Spleen (tissue), 13 donors: ENCODE measurements at places on chromosomes 3 and 15. TPM values are rescaled to one million over a fixed set of nuclear protein-coding genes. Genes with fewer than 3 reads are reported as not detected.

DNA sequence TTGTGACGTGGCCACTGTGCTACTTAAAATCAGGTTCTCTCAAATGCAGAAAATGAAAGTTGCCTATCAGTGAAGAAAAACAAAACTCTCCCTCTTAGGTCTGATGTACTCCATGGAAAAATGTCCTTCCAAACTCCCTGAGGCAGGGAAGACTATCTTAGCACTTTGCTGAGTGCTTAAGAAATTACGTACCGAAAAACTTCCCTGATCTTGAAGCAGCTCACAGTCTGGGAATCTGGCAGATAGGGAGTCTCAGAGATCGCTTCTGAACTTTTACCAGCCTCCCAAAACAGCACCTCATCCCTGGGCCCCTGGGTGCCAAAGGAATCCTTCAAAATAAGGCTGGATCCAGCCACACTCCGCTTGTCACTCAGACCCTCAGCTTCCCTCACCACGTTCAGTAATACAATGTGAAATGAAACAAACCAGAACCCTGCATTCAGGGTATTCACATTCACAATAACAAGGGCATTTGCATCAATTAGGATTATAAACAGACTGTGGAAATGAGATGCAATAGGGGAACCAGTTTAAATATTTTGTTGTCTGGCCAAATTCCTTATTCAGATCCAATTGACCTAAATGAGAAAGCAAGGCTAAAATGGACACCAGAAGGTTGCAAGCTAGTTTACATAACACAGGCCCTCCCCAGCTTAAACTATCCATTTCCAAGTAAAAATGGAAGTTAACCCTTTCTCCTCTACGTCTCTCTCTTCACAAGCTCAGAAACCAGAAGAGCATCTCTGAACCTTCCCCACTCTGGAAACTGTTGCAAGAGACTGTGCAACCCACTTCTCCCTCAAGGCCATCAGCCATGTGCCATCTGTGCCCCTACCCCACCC, 20.9 kb downstream of the OSBPL10 start:
- H3K4me3 ChIP-seq = peak overlapping the region; percentile 48
- no peak for DNase-seq
- peaks cover 4% of the 10 kb centered on the region for H3K36me3 ChIP-seq
- peaks cover 57% of the 10 kb centered on the region for H3K4me1 ChIP-seq
- peak overlapping the region; percentile 58 for H3K27ac ChIP-seq

- no peaks in the 10 kb centered on the region for H3K27me3 ChIP-seq
- H3K4me3 ChIP-seq = no peak overlapping the region
- H3K4me1 ChIP-seq = no peaks in the 10 kb centered on the region
- DNase-seq = no peak
- H3K27ac ChIP-seq = no peak overlapping the region
- H3K36me3 ChIP-seq = peaks cover 88% of the 10 kb centered on the region
Observed at GRCh38 chr3:143037867-143038266, 36.5 kb downstream of the U2SURP start.

Gene IL20RB
- 0.96 TPM for polyA plus RNA-seq

Gene LPP
- polyA plus RNA-seq = 5.6 TPM

GRCh38 chr3:178948546-178948945, 123.1 kb downstream of the ZMAT3 start:
- no peak overlapping the region for H3K4me3 ChIP-seq
- H3K27me3 ChIP-seq = no peaks in the 10 kb centered on the region
- no peaks in the 10 kb centered on the region for H3K36me3 ChIP-seq

DNA sequence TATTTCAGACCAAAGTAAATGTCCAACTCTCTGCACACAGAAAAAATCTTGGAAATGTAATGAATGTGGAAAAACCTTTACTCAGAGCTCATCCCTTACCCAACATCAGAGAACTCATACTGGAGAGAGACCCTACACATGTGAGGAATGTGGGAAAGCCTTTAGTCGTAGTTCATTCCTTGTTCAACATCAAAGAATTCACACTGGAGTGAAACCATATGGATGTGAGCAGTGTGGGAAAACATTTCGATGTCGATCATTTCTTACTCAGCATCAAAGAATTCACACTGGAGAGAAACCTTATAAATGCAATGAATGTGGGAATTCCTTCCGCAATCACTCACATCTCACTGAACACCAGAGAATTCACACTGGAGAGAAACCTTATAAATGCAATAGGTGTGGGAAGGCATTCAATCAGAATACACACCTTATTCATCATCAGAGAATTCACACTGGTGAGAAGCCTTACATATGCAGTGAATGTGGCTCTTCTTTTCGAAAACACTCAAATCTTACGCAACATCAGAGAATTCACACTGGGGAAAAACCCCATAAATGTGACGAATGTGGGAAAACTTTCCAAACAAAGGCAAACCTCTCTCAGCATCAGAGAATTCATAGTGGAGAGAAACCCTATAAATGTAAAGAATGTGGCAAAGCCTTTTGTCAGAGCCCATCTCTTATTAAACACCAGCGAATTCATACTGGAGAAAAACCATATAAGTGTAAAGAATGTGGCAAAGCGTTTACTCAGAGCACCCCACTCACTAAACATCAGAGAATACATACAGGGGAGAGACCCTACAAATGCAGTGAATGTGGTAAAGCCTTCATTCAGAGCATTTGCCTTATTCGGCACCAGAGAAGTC, 8.0 kb upstream of the ZNF501 start:
- no peak overlapping the region for H3K27ac ChIP-seq
- no peaks in the 10 kb centered on the region for H3K4me1 ChIP-seq
- no peak for DNase-seq
- H3K36me3 ChIP-seq = peaks cover 50% of the 10 kb centered on the region
- no peak overlapping the region for H3K4me3 ChIP-seq

Gene ALDH1A2
- polyA plus RNA-seq = 0.33 TPM

Gene GP5
- polyA plus RNA-seq = 0.16 TPM

- H3K36me3 ChIP-seq = no peaks in the 10 kb centered on the region
- H3K4me1 ChIP-seq = no peaks in the 10 kb centered on the region
- H3K4me3 ChIP-seq = no peak overlapping the region
- no peaks in the 10 kb centered on the region for H3K27me3 ChIP-seq
Observed at GRCh38 chr3:168511428-168512014, 415.8 kb upstream of the GOLIM4 start.

- H3K4me3 ChIP-seq = peak overlapping the region; percentile 49
- H3K27ac ChIP-seq = peak overlapping the region; percentile 42
- H3K36me3 ChIP-seq = no peaks in the 10 kb centered on the region
- DNase-seq = peak; percentile 95
- H3K27me3 ChIP-seq = no peaks in the 10 kb centered on the region
- H3K4me1 ChIP-seq = peaks cover 10% of the 10 kb centered on the region
Observed at GRCh38 chr3:196528639-196529233, 13.6 kb upstream of the SMCO1 start.

DNA sequence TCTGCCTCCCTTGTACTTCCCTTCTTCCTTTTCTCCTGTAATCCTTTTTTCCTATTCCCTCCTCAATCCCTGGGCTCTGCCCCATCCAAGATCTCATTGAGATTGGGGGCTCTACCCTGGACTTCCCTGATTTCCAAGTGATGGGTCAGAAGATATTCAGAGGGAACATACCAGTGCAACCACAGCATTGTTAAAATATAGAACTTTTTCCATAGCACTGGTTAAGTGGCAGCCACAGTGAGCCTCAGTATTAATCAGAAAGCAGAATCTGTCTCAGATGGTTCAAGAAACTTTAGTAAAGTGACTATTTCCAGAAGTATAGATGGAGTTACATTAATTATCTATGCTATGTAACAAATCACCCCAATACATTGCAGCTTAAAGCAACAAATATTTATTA, 18.7 kb upstream of the SCN10A start:
- peaks cover 7% of the 10 kb centered on the region for H3K4me1 ChIP-seq
- no peaks in the 10 kb centered on the region for H3K36me3 ChIP-seq
- H3K27me3 ChIP-seq = no peaks in the 10 kb centered on the region
- H3K4me3 ChIP-seq = no peak overlapping the region

DNA sequence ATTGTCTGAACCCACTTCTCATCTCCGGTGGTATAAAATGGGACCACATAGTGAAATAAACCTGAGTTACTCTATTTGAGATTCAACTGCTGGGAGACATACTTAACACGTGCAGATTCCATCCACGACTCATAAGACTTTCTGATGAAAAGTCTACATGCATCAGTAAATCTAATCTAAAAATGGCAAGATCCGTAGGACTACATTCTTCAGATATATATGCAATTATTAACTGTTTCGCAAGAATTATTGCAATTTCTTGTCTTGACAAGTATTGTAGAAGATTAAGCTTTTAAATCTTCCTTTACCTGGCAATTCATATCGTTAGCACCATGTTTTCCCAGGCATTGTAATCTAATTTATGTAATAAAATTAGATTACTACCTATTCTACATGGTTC, 718.7 kb upstream of the CBLB start:
- no peaks in the 10 kb centered on the region for H3K4me1 ChIP-seq
- H3K27ac ChIP-seq = no peak overlapping the region
- no peak for DNase-seq
- no peaks in the 10 kb centered on the region for H3K27me3 ChIP-seq
- no peaks in the 10 kb centered on the region for H3K36me3 ChIP-seq
- H3K4me3 ChIP-seq = no peak overlapping the region

Gene NME9
- 0.14 TPM for polyA plus RNA-seq

Gene C2CD4B
- polyA plus RNA-seq = 0.26 TPM

GRCh38 chr3:81500039-81500438, 261.4 kb downstream of the GBE1 start:
- H3K27me3 ChIP-seq = no peaks in the 10 kb centered on the region
- H3K4me3 ChIP-seq = no peak overlapping the region
- no peak overlapping the region for H3K27ac ChIP-seq
- no peak for DNase-seq
- H3K4me1 ChIP-seq = no peaks in the 10 kb centered on the region

GRCh38 chr15:31263751-31264558, 62.7 kb upstream of the KLF13 start:
- peaks cover 47% of the 10 kb centered on the region for H3K4me1 ChIP-seq
- DNase-seq = peak; percentile 96
- no peaks in the 10 kb centered on the region for H3K36me3 ChIP-seq
- H3K27me3 ChIP-seq = no peaks in the 10 kb centered on the region
- H3K27ac ChIP-seq = peak overlapping the region; percentile 92

Gene PIAS1
- polyA plus RNA-seq = 20.2 TPM

- DNase-seq = no peak
- H3K27me3 ChIP-seq = no peaks in the 10 kb centered on the region
- H3K36me3 ChIP-seq = no peaks in the 10 kb centered on the region
- no peak overlapping the region for H3K4me3 ChIP-seq
- no peak overlapping the region for H3K27ac ChIP-seq
Observed at GRCh38 chr3:112649478-112649735, 8.5 kb upstream of the CCDC80 start.

GRCh38 chr3:183444748-183445147, 16.3 kb upstream of the MCF2L2 start:
- DNase-seq = no peak
- H3K4me1 ChIP-seq = peaks cover 17% of the 10 kb centered on the region
- H3K27me3 ChIP-seq = no peaks in the 10 kb centered on the region

Gene HTR3E
- polyA plus RNA-seq = not detected

DNA sequence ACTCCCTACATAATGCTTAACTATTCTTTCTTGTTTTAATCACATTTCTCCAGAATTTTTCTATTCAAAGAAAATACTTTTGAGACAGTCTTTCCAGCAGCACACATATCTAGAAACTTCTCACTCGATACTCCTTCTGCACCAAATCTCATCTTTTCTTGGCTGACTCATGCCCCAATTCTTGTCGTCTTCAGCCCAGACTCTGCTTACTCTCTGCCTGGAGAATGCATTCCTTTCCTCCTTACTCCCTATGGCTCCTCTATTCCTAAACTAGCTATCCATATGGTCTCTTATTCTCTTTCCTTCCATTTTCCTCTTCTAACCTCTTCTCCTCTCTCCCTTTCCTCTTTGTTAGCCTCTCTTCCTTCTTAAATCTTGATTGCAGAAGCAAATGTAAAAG, 158.7 kb downstream of the GBE1 start:
- H3K4me1 ChIP-seq = no peaks in the 10 kb centered on the region
- no peaks in the 10 kb centered on the region for H3K27me3 ChIP-seq
- H3K36me3 ChIP-seq = no peaks in the 10 kb centered on the region
- DNase-seq = no peak
- H3K4me3 ChIP-seq = no peak overlapping the region

- no peaks in the 10 kb centered on the region for H3K27me3 ChIP-seq
- peaks cover 37% of the 10 kb centered on the region for H3K36me3 ChIP-seq
- no peak overlapping the region for H3K27ac ChIP-seq
Observed at GRCh38 chr3:127684871-127685707, 12.3 kb downstream of the ABTB1 start.

GRCh38 chr3:186821429-186822387, 15.4 kb upstream of the RFC4 start:
- H3K4me3 ChIP-seq = no peak overlapping the region
- H3K27me3 ChIP-seq = peaks cover 37% of the 10 kb centered on the region
- DNase-seq = no peak
- H3K27ac ChIP-seq = no peak overlapping the region
- H3K4me1 ChIP-seq = peaks cover 16% of the 10 kb centered on the region
- H3K36me3 ChIP-seq = no peaks in the 10 kb centered on the region

Gene TRPM1
- polyA plus RNA-seq = 0.06 TPM

DNA sequence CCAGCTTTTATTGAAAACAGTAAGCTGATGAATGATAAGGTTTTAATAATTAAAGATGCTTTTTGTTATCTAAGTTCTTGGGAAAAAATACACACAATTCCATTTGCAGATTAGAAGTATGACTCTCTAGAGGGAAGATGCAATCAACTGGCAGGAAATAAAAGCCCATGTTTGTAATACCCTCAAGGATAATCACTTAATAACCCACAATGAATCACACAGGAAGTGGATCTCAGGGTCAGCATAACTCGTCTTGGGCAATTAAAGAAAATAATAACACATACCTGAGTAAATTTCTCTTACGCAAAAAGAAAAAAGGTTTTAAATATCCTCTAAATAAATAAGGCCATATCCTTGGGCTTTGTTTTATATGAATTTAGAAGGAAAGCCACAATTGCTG, 9.4 kb upstream of the EID1 start:
- no peaks in the 10 kb centered on the region for H3K4me1 ChIP-seq
- no peak overlapping the region for H3K27ac ChIP-seq
- DNase-seq = no peak
- peaks cover 6% of the 10 kb centered on the region for H3K27me3 ChIP-seq
- no peak overlapping the region for H3K4me3 ChIP-seq
- no peaks in the 10 kb centered on the region for H3K36me3 ChIP-seq

GRCh38 chr3:148246291-148246923, 451.3 kb upstream of the AGTR1 start:
- H3K36me3 ChIP-seq = no peaks in the 10 kb centered on the region
- no peaks in the 10 kb centered on the region for H3K4me1 ChIP-seq
- H3K27me3 ChIP-seq = no peaks in the 10 kb centered on the region

Gene GATM
- polyA plus RNA-seq = 33.0 TPM

DNA sequence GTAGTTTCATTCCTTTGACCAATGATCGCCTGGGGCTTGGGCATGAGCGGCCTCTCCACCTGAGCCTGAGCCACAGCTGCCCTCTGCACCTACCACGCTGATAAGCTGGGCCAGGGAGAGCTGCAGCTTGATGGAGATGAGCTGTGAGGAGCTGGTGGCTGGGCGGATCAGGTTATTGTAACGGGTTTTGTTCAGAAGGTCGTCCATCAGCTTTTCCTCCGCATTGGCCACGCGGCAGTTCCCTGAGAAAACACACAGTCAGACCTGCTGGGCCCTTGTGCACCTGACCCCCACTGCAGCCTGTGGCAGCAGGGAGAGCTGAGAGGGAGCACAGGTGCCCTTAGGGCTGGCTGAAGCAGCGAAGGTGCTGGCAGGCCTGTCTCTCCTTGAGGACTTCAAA, 5.7 kb downstream of the CHRNB4 start:
- no peaks in the 10 kb centered on the region for H3K27me3 ChIP-seq
- H3K4me3 ChIP-seq = no peak overlapping the region
- no peak for DNase-seq
- H3K36me3 ChIP-seq = no peaks in the 10 kb centered on the region
- no peak overlapping the region for H3K27ac ChIP-seq

GRCh38 chr3:188006726-188007393, 147.1 kb upstream of the LPP start:
- H3K36me3 ChIP-seq = no peaks in the 10 kb centered on the region
- DNase-seq = no peak
- no peak overlapping the region for H3K4me3 ChIP-seq
- no peaks in the 10 kb centered on the region for H3K27me3 ChIP-seq
